NB4 (cell line): ENCODE measurements at places on chromosomes 7 and 10.

DNA sequence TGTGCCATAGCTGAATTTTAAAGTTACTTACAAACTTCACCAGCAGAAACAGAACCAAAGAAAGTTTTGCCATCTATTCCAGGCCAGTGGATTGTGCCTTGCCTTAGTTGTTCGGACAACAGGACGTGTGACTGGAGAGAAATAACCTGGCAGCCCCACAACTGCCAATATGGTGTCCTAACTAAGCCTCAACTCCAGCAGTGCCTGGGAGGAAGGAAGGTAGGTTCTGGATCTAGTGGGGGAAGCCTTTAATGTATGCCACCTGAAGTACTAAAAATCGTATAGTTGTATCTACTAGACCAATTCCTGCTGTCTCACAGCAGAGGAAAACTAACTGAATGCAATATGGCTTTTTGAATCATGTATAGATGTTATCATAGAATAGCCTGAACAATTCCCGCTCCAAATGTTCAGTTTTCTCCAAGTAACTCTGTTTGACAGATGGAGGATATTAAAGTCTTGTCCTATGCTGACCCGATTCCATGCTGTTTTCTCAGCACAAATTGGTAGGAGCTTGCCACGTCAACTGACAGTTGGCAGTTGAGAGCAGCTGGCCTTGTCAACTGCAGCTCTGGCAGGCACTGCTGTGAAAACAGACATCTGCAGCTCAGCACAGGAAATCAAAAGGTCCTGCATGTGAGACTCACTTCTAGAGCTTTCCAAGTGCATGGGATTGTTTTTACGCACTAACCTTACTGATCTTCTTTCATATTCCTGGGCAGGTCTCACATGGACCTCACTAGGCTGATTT is 84.5 kb upstream of the WNT16 start:
- DNase-seq: no peak

DNA sequence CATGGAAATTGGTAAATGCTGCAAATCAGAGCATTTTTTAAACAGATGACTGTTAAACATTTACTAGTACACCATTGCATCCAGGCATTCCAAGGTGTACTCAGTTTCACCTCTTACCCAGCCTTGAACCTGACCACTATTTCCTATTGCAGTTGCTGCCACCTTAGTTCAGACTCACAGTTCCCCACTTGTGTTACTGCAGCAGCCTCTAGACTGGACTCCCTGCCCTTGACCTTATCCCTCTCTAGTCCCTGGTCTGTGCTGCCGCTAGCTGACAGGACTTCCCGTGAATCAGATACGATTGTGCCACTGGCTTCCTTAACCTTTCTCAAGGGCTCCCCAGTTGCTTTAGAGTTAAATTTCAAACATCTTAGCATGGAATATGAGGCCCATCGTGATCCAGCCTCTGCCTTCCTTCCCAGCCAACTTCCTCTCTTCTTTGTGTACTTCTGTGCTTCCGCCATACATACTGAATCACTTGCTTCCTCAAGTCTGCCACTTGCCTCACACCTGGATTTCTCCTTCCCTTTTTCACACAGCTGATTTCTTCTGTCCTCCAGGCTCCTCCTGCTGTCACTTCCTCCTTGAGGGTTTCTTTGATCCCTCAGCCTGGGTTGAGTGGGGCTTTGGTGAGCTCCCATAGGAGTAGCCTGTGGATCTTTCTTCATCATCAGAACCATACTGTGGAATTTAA is 118.7 kb upstream of the GJD4 start:
- peak; percentile 32 for DNase-seq

DNA sequence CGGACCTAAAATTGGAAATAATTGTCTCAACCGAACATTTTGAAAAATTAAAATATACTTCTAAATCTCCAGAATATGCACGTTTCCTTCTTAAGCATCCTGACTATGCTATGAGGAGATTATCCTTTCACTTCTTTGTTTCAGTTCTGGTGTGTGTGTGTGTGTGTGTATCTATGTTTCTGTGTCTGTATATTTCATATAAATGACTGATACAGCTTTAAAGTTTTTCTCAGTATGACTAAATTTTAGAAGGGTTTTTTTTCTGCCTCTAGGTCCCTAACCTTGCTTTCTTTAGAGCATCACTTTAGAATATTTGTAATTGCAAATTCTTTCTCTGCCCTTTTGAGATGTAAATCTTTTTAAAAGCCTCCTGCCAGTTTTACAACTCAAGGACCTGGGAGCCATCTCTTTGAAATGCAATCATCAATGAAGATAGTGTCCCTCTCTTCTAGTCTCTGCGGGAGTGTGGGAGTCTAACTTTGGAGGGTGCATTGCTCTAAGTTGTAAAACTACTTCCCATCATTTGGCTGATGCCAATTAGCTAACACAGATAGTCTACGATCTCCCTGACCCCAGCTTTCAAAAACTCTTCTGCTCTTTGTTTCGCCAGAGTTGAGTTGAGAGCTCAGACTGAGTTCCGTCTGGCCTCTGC is 782.0 kb upstream of the ZWINT start:
- no peak for DNase-seq

GRCh38 chr7:115352375-115352774 is 430.5 kb downstream of the MDFIC start:
- DNase-seq: no peak

GRCh38 chr7:131188367-131189339 is 139.0 kb upstream of the MKLN1 start:
- DNase-seq: peak; percentile 95

- DNase-seq: no peak
Measured at GRCh38 chr10:43254199-43254730, 12.6 kb downstream of the RASGEF1A start.

DNA sequence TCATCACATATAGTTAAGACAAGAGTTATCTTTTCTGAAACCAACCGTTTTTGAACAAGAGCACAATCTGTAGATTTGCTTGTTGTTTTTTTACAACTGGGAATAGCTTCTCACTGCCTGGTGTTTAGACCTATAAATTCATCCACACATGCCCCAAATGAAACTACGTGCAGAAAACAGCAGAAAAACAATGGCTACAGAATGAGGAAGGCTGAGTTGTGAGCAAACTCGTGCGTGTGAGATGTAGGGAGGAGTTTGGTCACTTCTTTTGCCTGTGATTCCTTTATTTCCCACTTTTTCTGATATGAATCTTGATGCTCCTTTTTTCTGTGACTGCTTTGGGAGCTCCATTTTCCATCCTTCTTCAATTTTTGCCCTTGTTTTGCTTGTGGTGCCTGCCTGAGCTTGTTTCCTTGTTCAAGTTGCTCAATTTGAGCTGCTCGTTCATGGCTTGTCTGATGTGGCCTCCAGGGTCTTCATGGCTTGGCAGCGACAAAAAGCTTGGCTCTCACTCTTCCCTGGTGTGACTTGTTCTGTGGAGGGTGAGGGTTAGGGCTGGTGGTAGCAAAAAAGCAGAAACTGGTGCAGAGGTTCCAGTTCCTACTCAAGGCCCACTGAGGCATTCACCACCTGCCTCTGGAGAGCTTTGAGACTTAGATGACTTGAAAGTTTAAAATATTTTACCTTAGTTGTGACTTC is 76.9 kb downstream of the ZNF365 start:
- DNase-seq: no peak
